B cell (primary cell): ENCODE measurements at places on chromosomes 13 and 19.

DNA sequence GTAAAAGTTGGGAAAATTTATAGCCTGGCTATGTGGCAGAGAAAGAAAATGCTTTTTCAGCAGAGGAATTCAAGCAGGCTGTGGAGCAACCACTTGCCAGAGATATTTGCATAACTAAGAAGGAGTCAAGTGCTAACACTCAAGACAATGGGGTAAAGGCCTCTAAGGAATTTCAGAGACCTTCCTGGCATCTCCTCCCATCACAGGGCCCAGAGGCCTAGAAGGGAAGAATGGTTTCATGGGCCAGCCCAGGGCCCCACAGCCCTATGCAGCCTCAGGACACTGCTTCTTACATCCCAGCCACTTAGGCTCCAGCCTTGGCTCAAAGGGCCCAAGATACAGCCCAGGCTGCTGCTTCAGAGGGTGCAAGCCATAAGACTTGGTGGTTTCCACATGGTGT, 14.3 kb downstream of the SLC15A1 start:
- H3K27me3 ChIP-seq, result no peaks in the 10 kb centered on the region
- no peaks in the 10 kb centered on the region for H3K36me3 ChIP-seq

DNA sequence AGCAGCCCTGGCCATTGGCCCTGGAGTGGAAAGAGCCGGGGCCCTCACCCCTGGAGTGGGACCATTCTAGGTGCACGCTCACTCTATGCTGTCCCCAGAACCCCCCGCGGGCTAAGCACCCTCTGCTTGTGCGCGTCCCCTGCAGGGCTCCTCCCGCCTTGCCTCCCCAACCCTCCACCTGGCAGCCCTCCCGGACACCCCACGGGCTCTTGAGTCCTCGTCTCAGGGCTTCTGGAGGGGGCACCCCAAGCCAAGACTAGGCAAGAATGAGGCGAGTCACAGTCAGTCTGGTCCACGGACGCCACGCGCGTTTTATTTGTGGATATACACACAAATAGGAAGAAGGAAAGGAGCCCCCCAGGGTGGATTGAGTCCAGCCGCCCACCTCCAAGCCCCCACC, 7.0 kb upstream of the TMEM161A start:
- no peak for DNase-seq
- no peaks in the 10 kb centered on the region for H3K27me3 ChIP-seq
- no peak overlapping the region for H3K27ac ChIP-seq
- H3K36me3 ChIP-seq, result peaks cover 15% of the 10 kb centered on the region
- no peak overlapping the region for H3K4me3 ChIP-seq

DNA sequence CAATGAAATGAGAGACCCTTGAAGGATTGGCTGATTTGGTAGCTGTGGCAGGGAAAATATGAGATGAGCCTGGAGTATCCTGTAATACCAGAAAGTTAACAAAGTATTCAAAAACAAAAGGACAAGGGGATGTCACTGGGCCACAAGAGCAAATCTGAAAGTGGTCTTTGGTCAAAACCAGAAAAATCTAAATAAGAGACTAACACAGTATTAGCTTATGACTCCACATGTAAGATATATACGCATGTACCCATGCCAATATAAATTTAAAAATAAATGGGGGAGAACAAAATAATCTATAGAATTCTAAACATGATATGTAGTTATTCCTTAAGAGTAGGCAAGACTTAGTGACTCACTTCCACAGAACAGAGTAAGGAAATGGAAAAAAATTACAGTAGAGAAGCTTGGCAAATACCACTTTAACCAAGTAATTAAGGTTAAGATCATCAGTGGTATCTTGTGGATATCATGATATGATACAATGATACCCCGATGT, 16.9 kb downstream of the KLF12 start:
- H3K36me3 ChIP-seq, result peaks cover 2% of the 10 kb centered on the region
- no peaks in the 10 kb centered on the region for H3K27me3 ChIP-seq
- H3K4me1 ChIP-seq, result peaks cover 4% of the 10 kb centered on the region
- no peak overlapping the region for H3K4me3 ChIP-seq
- DNase-seq, result no peak

DNA sequence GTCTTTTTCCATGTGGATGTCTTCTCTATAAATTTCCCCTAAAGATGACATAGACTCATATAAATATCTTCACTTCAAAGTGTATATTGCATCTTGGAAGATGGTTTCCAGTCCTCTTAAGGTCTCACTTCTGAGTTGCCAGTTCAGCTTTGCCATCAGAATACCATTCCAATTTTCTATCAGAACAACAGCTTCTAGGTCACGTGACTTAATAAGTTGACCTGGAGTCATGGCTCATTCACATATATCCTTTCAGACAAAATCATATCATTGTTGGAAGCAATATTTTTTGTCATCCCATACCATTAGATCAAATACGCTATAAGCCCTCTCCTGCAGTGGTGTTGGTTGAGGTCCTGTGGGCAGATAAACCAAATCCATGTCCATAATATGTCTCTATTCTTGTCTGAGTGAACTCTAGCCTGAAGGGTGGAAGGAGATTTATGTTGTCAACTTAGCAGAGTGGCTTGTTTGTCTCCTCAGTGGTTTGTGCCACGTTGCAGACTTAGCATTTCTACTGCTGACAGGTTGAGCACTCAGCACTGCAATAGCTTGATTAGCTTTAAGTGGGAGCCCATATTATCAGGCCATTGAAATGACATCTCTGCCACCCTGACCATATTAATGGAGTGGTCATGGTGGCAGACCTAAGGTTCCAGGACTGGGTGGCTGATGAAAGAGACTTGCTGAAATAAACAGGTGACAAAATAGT, 123.6 kb upstream of the PCDH17 start:
- no peak overlapping the region for H3K4me3 ChIP-seq
- H3K27ac ChIP-seq, result no peak overlapping the region
- no peaks in the 10 kb centered on the region for H3K36me3 ChIP-seq
- H3K27me3 ChIP-seq, result no peaks in the 10 kb centered on the region
- no peaks in the 10 kb centered on the region for H3K4me1 ChIP-seq

DNA sequence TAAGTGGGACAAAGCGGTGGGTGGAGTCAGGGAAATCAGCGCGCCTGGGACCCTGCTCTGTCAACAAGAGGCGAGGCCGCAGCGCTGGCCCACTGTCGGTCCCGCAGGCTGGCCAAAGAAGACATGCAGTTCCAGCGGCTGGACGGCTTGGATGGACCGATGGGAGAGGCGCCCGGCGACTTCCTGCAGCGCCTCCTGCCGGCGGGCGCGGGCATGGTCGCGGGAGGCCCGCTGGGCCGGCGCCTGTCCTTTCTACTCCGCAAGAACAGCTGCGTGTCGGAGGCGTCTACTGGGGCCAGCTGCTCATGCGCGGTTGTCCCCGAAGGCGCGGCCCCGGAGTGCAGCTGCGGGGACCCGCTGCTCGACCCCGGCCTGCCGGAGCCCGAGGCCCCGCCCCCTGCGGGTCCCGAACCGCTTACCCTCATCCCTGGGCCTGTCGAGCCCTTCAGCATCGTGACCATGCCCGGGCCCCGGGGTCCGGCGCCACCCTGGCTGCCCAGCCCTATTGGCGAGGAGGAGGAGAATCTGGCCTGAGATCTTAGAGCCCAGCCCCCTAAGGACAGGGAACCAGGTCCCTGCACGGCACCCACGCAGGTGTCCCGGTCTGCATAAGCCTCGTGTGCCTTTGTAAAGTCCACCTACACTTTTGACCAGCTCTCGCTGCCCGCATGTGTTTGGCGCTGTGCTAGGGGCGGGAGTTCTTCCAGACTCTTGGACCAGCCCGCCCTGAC, 6.1 kb downstream of the BEST2 start:
- no peaks in the 10 kb centered on the region for H3K36me3 ChIP-seq
- no peak overlapping the region for H3K4me3 ChIP-seq
- no peak overlapping the region for H3K27ac ChIP-seq
- H3K27me3 ChIP-seq, result no peaks in the 10 kb centered on the region
- peak; percentile 75 for DNase-seq

- no peak overlapping the region for H3K27ac ChIP-seq
- no peaks in the 10 kb centered on the region for H3K4me1 ChIP-seq
- H3K27me3 ChIP-seq, result no peaks in the 10 kb centered on the region
- no peak for DNase-seq
- no peaks in the 10 kb centered on the region for H3K36me3 ChIP-seq
Observed at GRCh38 chr13:44385847-44386246, 12.2 kb downstream of the SERP2 start.
